ENCODE measurements at places on chromosomes 1 and 21.

- DNase-seq = no peak
Measured at GRCh38 chr1:219459351-219460080, 153.4 kb downstream of the ZC3H11B start.

DNA sequence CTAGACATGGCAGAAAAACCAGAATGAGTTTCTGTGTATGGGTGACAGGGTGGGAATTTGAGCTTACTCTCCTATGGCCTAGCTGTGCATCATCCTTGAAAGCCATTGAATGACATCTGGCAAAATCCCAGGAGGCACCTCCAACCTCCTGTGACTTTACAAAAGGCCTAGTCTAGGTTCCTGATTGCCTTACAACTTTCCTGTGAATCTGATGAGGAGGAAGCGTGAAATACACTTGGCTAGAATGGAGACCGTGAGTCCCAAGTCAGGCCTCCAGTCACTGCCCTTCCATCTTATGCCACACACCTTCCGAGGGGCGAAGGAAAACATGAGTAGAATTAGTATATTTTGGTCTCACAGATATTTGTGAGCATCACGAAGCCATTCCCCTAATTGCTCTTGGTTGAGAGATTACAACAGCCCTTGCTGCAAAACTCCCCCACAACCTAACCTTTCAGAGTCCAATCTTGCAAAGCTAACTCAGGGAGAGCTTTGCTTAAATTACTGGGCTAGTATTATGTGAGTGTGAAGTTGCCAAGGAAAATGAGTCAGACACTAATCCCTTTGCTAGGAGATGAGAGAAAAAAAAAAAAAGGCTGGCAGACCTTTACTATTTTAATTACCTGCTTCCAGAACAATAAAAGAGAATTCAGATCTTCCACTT lies 36.3 kb upstream of the PAXBP1 start:
- no peak for DNase-seq

GRCh38 chr1:212608959-212609700 lies 569 bp downstream of the ATF3 start:
- no peak for DNase-seq

- no peak for DNase-seq
Measured at GRCh38 chr1:117010310-117010969, 8.9 kb downstream of the CD101 start.

DNA sequence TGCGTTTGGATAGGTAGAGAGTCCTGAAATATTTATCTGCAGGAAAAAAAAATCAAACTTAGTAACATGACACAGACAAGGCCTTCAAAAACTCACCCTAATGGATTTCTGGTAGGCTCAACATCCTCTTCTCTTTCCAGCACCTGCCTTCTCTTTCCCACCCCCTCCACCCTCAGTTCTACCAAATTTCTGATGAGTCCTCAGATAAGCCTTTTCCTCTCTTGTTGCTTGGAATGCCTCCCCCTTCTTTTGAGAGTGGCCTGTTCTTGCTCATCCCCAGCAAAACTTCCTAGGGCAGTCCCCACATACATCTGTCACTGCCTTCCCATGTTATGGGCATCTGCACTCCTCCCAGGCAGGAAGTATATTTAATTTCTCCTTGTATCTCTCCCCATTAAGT lies 7.6 kb upstream of the LBR start:
- DNase-seq = no peak

GRCh38 chr1:51924455-51924854 lies 45.9 kb upstream of the NRDC start:
- DNase-seq = no peak
